ENCODE measurements at places on chromosomes 12 and 14.

DNA sequence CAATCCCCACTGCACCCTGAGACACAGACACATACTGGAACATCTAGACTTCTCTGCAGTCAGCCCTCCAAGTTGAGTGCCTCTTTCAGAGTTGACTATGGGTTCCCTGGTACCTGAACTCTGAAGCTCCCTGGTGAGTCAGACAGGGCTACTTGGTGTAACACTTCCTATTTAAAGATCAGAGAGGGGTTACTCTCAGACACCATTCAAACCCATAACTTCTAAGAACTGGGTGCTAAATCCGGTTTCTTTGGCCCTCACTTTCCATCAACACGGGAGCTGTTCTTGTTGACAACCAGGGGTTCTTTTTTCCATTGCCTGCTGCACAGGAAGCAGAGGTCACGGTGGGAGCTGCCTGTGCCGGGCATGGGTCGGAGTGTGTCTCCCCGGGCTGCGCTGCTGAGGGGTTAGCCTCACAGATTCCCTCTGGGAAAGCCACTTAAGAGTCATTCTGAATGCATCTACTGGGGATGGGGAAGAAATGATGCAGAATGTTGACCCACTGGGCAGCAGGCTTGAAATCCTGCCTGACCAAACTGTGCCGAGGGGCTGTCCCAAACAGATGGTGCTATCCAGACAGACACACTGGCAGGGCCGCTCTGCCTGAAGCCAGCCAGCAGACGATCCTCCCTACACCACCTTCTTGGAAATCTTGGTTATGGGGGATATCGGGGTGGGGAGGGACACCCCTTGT is 74.1 kb downstream of the PITPNM2 start:
- DNase-seq = peak; percentile 30

GRCh38 chr12:43737646-43738045 is 20.9 kb downstream of the PUS7L start:
- no peak for DNase-seq

- DNase-seq = no peak
These were observed 1160.9 kb upstream of the TMEM132C start for GRCh38 chr12:127106041-127106440.

DNA sequence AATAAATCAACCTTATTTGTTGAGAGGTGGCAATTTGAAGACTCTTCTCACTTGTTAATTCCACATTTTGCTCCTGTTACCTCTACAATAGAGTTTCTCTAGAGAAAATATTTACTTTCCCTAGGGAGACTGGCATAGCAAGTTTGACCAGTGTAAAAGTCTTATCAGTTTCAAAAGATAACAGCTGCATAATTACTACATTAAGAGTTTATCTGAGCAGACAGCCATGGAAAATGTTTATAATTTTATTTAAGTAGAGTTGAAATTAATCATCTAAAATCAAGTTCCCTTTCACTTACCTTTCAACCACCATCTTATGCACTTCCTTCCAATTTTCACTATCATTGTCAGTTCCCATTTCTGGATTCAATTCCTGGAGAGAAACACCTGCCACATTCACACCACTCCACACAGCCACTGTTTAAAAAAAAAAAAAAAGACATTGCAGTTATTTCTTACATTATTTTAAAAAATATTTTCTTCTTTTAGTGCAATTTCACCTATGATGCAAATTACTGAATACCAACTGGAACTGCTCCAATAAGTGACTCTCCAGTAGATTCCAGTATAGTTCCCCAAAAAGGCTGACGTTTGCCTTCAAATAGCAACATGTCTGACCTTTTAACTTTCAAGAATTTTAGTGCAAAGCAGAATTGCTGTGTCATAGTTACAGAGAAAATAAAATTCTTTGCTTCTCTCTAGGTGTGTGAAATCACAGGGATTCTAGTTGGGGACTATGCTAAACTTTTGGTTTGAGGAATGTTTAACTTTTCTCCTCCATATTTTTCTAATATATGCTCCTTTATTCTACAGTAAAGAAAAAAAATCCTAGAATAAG is 19.4 kb downstream of the LDHB start:
- DNase-seq = no peak

- DNase-seq = no peak
These were observed 366.6 kb upstream of the TMEM132C start for GRCh38 chr12:127900386-127900785.

DNA sequence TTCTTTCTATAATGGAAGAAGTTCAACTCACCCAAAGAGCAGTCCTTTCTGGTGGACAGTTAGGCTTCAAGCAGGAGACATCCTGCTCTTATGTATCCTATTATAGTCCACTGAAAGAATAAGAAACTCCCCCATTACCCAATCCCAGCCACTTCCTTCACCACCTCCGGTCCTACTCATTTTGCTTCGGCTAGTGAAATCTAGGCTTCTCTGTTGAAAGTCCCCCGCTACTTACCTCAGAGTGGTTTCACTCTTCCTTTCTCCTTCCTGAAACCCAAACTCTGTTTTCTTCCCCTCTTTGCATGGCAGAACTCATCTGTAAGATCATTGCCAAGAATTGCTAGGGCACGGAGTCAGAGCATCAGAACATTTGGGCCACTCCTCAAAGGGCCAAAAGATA is at the start of gene GPR84:
GPR84 (minus strand) TSS at position 74 of the 400 bp plus-strand sequence. CDS start 635 bp downstream, outside the sequence.
- no peak for DNase-seq

DNA sequence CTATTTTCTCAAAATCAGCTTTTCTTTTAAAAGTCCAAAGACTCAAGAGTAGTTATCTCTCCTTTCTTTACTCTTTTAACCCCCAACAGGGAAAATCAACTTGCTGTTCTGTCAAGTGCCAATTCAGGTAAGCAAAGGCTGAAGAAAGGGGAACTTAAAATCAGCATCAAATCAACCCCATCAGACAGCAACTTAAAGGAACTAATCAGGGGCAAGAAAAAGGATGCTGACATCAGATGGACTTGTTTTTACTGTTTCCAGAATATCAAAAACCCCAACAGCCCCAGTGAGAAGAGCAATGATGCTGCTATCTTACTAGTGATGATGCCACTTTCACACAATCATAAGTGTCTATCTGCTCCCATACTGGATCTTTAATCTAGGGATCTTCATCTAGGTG is 3.4 kb downstream of the BAZ2A start:
- DNase-seq = no peak

DNA sequence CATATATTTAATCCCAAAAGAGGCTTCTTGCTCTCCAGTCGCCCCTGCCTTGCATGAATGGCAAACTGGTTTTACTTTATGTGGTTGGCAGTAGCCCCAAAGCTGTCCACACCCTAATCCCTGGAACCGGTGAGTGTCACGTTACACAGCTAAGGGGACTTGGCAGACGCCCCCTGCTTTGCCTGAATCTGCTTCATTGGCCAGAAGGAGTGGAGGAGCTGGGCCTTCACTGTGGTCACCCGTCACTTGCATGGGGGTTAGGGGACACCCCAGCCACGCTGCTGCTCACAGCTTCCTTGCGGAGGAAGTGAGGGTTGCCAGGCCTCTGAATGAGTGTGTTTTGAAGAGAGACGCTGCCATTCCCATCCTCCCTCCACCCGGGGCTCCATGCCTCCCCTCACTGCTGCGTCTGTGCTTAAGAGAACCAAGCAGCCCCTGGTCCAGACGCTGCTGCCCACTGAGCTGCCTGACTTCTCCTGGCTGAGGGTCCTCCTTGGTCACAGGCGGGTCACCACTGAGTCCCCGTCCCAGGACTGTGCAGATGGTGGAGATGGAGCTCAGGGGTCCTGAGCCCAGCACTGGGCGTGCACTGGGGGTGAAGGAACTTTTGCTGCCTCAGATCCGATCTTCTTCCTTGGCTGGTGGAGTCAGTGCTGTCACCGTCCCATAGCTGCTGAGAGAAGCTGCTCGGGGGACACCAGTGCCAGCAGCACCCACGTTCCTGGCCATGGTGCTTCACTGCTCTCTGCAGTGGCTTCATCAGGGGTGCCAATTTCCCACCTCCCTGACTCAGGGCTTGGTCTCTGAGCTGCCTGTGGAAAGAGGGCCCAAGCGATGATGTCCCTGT is 39.8 kb downstream of the GALNT9 start:
- DNase-seq = no peak

DNA sequence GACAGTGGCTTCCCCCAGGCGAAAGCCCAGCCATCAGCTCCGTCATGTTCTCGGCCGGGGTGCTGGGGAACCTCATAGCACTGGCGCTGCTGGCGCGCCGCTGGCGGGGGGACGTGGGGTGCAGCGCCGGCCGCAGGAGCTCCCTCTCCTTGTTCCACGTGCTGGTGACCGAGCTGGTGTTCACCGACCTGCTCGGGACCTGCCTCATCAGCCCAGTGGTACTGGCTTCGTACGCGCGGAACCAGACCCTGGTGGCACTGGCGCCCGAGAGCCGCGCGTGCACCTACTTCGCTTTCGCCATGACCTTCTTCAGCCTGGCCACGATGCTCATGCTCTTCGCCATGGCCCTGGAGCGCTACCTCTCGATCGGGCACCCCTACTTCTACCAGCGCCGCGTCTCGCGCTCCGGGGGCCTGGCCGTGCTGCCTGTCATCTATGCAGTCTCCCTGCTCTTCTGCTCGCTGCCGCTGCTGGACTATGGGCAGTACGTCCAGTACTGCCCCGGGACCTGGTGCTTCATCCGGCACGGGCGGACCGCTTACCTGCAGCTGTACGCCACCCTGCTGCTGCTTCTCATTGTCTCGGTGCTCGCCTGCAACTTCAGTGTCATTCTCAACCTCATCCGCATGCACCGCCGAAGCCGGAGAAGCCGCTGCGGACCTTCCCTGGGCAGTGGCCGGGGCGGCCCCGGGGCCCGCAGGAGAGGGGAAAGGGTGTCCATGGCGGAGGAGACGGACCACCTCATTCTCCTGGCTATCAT is 663 bp downstream of the PTGER2 start:
- DNase-seq = peak; percentile 14

DNA sequence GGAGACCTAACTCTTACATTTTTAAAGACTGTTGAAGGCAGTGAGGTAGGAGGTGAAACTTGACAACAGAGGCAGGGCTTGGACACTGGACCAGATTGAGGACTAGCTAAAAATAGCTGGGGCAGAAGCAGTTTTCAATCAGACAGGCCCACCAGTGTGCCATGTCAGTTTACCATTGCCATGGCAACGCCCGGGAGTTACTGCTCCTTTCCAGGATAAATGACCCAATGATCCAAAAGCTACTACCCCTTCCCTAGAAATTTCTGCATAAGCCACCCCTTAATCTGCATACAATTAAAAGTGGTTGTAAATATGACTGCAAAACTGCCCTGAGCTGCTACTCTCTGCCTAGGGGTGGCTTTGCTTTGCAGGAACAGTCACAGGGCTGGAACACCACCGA is 53.2 kb upstream of the PKP2 start:
- no peak for DNase-seq

DNA sequence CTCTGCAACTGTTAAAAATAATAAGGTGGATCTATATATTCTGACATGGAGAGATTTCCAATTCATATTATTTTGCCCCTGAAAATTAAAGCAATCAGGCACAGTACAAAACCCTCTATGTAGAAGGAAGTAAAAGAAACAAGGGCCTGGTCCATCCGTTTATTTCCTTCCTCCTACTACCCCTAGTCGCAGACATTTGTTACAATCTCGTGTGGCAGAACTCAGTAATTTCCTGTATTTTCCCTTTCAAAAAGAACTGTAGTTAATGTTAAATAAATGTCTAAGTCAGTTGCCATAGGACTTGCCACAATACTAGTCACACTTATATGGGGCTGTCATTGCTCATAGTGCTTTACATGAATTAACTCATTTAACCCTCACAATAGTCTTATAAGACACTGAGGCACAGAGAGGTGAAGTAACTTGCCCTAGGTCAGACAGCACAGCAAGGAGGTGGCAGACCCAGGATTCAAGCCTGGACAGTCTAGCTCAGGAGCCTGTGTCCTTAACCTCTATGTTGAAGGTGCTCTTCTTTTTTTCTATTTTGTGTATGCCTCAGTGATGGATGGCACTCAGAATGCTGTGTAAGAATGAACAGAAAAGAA is 24.2 kb downstream of the NINJ2 start:
- DNase-seq = no peak

DNA sequence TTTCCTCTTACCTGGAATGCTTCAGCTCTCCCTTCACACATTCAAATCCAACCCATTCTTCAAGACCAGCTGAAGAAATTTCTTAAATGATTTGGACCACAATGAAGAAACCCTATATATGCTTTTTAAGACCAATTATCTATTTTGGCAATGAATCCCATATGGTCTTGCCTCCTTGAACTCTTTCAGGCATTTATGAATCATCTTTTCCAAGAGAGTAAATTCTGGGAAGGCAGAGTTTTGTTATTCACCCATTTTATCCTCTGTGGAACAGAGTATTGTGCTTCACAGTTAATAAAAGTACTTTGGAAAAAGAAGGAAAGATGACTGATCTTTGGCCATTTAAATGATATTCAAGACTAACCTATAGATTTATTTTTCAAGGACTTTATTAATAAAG is 14.0 kb downstream of the GIT2 start:
- no peak for DNase-seq

GRCh38 chr12:126051611-126052107 is 986.4 kb downstream of the AACS start:
- DNase-seq = no peak

- no peak for DNase-seq
These were observed 123.6 kb downstream of the DIP2B start for GRCh38 chr12:50628394-50628793.

- DNase-seq = no peak
These were observed 293.3 kb upstream of the TMPO start for GRCh38 chr12:98222135-98222534.

GRCh38 chr12:20492251-20492760 is 124.0 kb downstream of the PDE3A start:
- no peak for DNase-seq

DNA sequence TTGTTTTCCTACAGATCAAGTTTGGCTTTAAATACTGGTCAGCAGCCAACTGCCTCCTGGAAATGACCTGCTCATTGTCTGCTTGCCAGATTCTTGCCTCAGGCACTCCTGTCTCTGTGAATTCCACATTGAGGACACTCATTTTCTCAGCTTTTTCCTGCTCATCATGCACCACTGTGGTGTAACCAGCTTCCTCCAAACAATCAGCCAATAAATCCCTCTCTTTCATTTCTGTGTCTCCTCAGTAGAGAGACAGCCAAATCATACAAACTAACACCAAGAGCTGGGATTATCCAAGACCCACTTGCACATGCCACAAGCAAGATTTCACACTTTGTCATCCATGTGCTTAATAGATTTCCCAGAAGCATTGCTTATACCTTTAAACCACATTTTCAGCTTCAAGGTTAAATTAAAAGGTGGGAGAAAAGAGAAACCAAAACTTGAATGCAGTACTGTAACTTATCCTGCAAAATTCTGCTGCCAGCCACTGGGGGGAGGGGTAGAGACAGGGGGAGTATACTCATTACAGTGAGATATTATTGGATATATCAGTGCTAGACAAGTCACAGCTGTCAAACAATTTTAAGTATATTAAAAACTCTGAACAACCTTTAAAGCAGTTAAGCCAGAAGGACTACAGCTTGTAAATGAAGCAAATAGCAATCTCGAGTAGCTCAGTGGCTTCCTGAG is 105.0 kb downstream of the PPP2R5E start:
- peak; percentile 3 for DNase-seq

DNA sequence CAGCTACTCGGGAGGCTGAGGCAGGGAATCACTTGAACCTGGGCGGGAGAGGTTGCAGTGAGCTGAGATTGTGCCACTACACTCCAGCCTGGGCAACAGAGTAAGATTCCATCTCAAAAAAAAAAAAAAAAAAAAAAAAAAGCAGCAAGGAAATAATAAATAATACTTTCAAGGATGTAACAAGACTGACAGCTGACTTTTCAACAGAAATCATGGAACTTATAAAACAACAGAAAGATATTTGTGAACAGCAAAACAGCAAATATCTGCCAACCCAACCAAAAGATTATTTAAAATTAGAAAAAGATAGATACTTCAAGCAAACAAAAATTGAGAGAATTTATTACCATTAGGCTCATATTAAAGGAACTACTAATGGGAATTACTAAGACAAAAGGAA is 115.1 kb downstream of the TSHR start:
- no peak for DNase-seq

Measured in activated CD4-positive, alpha-beta T cell treated with anti-CD3 and anti-CD28 coated beads for 24 hours (primary cell).